Smooth muscle cell of trachea (primary cell): ENCODE measurements at places on chromosomes 3 and 15. TPM values are rescaled to one million over a fixed set of nuclear protein-coding genes. Genes with fewer than 3 reads are reported as not detected.

The ATP13A4 gene
- 0.33 and 0.58 TPM in 2 replicates for total RNA-seq

The HDC gene
- not detected in 2 replicates for total RNA-seq

The REC114 gene
- total RNA-seq: not detected in 2 replicates

The CCK gene
- total RNA-seq: 15.3 and 34.1 TPM in 2 replicates

The PCSK6 gene
- 0.15 and 0.50 TPM in 2 replicates for total RNA-seq

The PLA2G4E gene
- total RNA-seq: under 0.01 TPM in 1 of 2 replicates, not detected in the other
